ENCODE measurements at places on chromosomes 7 and 10.

GRCh38 chr7:33739286-33739685 lies 166.1 kb upstream of the BMPER start:
- DNase-seq, result no peak

DNA sequence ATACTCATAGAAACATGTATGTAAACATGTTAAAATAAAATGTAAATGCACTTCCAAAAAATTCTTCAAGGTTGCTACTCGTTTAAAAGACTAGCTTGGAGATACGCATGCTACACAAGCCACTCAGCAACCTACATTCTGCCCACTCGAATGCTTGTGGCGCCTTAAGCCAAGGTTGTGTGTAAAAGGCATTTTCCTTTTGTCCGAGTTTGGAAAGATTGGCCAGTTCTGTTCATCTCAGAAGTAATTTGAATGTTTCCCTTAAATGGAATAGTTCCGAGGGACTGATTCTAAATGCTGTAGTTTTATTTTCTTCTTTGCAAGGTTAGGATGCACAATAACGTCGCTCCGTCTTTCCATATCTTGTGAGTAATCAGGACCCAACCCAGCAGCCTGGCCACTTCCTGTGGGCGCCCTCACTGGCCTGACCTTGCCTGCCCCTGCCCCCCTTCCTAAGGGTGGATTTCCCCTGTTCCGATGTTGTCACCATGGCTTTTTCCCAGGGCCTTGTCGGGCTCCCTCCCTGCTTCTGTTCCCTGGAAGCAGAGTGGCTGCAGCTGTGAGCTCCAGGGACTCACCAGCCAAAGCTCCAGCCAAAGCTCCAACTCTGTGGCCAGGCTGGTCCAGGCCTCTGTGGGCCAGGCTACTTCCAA lies 70.6 kb downstream of the PTPRE start:
- DNase-seq, result peak; percentile 86

DNA sequence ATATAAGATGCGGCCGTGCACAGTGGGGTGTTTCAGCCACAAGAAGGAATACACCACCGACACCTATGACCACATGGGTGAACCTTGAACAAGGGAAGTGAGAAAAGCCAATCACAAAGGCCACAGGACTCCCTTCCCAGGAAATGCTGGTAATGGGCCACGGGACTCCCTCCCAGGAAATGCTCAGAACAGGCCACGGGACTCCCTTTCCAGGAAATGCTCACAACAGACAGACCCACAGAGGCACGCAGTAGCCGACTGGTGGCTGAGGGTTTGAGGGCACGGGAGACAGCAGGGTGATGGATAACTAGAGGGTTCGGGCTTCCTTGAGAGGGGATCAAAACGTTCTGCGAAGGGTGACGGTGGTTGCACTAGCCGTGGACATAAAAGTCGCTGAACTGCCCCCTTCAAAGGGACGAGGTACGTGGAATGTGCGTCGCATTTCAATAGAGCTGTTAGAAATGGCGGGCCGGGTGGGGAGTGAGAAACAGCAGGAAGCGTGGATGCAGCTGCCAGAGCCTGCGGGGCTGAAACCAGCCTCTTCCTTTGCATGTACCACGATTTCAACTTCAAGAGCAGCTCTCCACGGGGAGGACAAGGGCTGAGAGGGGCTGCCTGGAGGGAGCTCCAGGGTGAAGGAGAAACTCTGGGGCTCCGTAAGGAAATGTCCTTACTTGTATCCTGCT lies 274.0 kb downstream of the ELFN1 start:
- DNase-seq, result no peak

- no peak for DNase-seq
Measured at GRCh38 chr10:60704471-60704870, 73.8 kb upstream of the CDK1 start.

- no peak for DNase-seq
Measured at GRCh38 chr7:38034062-38034908, 113.8 kb downstream of the EPDR1 start.
